ENCODE measurements at places on chromosomes 2 and 18.

- DNase-seq, result no peak
These were observed 255.5 kb downstream of the CDH2 start for GRCh38 chr18:27921392-27921791.

GRCh38 chr18:61062258-61062657 is 271.0 kb upstream of the CDH20 start:
- no peak for DNase-seq

GRCh38 chr2:63589148-63589958 is 590 bp downstream of the MDH1 start:
- DNase-seq, result no peak

DNA sequence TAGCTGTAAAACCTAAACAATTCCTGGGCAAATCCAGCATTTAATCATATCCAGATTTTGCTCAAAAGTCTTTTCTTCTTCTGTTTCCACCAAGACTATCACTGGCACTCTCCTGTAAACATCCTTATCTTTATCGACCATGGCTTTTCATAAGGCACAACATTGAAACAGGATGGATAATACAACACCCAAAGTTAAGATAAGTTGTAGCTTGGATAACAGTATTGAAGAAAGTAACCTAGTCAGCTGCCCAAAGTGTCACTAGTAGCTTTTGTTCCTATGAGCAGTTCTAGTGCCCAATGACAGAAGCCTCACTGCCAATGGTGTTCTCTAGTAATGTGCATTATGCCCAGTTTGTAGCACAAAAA is 22.3 kb downstream of the CCBE1 start:
- no peak for DNase-seq

- no peak for DNase-seq
These were observed 1.2 kb upstream of the SMCHD1 start for GRCh38 chr18:2654169-2654927.
